ENCODE measurements at places on chromosomes 5 and 9. TPM values are rescaled to one million over a fixed set of nuclear protein-coding genes. Genes with fewer than 3 reads are reported as not detected.

DNA sequence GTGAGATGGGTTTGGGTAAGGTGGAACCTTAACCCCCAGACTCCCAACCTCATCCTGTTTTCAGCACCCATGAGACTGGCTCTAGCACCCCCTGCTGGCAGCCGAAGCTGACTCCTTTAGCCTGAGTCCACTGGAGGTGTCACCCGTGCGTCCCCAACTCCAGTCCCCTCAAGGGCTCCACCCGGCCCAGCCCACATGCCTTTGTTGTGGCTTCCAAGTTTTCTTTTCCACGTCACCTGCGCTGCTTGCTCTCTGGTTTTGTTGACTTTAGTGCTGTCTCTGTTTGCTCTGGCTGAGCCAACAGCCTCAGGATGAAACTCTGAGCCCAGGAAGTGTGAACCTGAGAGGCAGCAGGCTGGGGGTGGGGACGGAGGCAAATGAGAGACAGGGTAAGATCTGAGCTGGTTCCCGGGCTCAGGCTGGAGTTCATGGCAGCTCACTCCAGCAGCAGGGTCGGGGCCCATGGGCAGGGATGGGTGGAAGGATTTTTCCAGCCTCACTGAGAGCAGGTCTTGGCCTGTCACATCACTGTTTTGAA lies 13.2 kb upstream of the AQP7 start:
- DNase-seq: peak; percentile 71

- DNase-seq: no peak
Measured at GRCh38 chr9:77170991-77171699, 6.2 kb upstream of the VPS13A start.

GRCh38 chr5:173012882-173013281 lies 29.3 kb downstream of the ATP6V0E1 start:
- no peak for DNase-seq

DNA sequence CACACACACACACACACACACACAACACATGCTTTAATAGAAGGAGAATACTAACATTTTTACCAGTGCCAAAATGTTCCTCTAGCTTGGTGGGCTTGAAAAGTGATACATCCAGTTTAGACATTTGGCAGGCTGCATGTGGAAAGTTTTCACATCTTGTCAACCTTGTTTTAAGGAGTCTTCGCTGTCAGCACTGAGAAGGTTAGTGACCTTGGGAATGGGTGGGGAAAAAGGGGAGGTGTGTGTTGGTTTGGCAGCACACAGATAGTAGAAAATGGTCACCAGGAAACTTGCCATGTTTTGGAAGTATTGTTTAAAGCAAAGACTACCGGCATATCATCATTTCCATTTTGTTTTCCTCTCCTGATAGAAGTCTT lies 346.5 kb upstream of the ADAMTSL1 start:
- no peak for DNase-seq

DNA sequence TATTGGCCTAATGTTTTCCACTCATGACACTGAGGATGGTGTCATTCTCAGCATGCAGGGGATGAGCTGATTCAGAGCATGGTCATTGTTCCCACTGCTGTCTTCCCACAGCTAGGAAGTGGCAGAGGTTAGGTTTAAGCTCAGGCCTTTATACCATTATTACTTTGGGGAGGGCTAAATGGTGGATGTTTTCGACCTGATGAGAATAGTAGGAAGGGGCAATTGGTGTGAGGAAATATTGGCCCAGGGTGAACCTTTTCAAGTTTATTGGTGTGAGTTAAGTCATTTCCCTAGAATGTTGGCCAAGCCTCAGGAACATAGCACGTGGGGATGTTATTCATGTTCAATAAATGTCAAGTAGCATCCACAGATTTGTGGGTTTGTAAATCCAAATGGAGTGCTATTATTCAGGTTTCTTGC lies 59.6 kb downstream of the ARHGAP26 start:
- no peak for DNase-seq

PCDHB6 gene
- 2.4 TPM for total RNA-seq

Data from progenitor cell of endocrine pancreas (in vitro differentiated cells).